ENCODE measurements at places on chromosomes 2 and 18.

DNA sequence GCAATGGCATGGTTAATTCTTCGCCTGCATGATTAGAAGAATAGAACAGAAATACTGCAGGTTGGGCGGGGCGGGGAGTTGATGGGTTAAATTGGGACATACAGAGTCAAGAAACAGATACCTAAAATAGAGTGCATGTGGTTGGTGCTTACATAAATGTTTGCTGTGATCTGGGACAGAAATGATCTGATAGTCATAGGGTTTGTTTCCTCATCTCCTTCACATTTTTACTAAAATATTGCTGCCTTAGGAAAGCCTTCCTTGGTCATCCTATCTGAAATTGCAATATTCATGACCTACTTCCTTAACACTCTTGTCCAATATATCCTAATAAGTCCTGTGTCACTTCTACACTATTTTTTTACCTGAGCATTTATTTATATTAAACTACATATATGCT lies 163.9 kb downstream of the TMEFF2 start:
- peak; percentile 16 for DNase-seq

- DNase-seq, result no peak
Observed at GRCh38 chr2:138881126-138881525, 100.9 kb upstream of the NXPH2 start.

GRCh38 chr2:69911985-69912563 lies 2.8 kb upstream of the MXD1 start:
- peak; percentile 79 for DNase-seq

DNA sequence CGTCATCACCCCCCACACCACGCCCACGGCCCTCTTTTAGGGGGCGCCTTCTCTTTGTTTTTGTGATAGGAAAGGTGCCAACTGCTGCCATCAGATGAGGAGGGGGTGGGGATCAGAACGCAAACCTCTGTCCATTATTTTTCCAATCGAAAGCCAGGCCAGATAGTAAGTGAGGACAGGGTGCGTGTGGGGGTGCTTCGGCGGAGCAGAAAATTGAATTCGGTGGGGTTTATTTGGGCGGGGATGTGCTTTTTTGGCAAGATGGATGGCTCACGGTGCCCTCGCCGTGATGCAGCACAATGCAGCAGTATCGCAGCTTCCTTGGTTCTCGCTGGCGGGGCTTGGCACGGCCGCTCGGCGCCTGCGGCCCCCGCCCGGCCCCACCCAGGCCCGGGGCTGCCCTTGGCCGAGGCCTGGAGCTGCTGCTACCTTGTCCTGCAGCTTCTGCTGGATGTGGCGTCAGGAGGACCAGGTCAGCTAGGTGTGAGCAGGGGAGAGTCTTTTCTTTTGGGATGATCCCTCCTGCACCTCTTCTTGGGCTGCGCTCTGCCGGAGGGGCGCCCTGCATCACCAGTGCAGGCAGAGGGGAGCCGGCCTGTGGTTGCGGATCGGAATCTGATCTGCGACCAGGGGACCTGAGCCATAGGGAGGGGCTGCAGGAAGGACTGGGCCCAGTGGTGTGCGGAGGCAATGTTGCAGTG lies 1.3 kb downstream of the SPTBN1 start:
- no peak for DNase-seq

DNA sequence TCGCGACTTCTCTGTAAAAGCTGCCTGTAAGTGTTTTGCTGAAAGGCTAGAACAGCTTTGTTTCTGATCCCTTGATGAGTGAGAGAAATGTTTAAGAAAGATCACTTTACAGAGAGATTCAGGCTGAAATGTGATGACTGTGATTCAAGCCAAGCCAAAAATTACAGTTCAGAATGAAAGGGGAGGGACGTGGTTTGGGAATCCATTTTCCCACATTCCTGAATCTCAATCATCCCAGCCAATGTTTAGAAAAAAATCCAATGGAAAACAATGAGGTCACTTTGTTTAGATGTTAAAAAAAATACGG lies 416.7 kb downstream of the ARHGAP15 start:
- DNase-seq, result no peak

GRCh38 chr18:63253428-63254372 lies 65.9 kb downstream of the BCL2 start:
- DNase-seq, result peak; percentile 72

GRCh38 chr18:6744816-6745455 lies 15.4 kb downstream of the ARHGAP28 start:
- no peak for DNase-seq

DNA sequence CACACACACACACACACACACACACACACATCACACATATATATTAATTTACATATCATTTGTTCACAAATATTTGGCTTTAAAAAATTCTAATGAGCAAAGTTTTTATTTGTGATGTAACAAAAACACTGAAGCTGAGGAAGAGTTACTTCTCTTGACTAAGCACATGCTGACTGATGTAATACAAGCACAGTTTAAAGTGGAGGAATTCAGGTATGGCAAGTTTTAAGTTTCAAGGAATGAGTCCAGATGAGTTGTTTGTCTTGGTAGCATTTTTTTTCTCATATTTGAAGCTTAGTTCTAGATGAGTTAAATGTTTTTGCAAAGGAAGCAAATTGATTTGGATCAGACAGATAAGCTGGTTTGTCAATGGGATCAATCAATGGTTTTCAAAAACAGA lies 20.2 kb upstream of the CALCRL start:
- no peak for DNase-seq

GRCh38 chr2:62222674-62223073 lies 26.8 kb downstream of the B3GNT2 start:
- DNase-seq, result no peak

DNA sequence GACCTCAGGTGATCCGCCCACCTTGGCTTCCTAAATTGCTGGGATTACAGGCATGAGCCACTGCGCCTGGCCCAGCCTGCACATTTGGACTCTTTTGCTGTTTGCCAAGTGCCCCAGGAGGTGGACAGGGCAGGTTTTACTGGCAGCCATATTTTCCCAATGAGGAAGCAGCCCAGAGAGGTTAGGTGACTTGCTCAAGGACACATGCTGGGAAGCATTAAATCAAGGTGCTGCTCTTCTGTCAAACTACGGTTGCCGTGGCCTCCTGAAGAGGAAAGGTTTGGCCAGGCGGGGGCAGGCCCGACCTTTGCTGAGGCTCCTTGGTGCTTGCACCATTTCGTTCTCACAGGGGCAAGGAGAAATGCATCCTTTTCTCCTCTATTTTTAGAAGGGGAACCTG lies 44.0 kb downstream of the DNMT3A start:
- no peak for DNase-seq

DNA sequence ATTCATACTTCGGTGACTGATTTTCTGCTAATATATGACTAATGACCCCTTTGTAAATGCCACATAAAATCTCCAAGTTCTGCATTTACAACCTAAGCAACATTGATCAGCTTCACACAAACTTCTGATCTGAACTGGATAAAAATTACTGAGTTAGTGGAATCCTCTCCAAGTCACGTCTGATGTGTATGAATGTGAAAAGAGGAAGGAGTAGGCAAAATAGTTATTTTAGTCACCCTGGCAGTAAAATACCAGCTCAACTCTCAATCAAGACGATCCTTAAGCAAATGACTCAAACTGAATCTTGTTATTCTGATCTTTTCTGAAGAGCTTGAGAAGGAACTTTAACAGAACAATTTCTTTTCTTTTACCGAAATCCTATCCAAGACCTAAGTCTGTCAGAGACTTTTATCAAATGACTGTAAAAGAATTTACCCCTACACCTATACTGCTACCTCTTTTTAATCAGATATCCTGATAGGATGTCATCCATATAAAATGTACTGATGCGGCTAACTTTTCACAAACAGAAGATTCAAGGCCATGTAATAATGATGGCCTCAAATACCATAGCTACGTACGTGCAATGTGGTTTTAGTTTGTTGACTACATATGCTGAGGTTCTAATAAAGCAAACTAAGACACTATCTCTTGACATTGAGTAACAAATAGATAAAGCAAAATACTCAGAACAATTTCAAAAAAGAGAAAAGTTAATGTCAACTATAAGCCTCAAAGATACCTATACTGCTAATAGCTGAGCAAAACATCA lies 23.7 kb downstream of the CUL3 start:
- peak; percentile 72 for DNase-seq

- peak; percentile 93 for DNase-seq
Observed at GRCh38 chr2:38610851-38611801, 8.4 kb upstream of the HNRNPLL start.

GRCh38 chr2:206190689-206191088 lies 31.0 kb downstream of the EEF1B2 start:
- no peak for DNase-seq

DNA sequence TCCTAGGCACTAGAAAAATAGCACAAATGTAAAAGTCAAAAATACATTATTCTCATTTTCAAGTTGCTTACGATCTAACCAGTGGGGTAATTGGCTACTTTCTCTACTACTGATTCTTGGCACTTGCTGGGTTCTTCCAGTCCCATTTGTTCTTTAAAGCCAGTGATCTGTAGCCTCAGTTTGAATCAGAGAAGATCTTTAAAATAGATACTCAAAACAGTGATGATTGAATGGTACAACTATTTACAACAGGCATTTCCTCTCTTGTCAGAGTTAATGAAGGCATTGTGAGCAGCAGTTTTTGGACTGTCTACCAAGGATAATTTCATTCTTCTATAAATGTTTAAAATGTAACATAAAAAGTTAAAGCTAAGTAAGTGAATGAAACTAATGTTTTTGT lies 128.3 kb upstream of the FSIP2 start:
- no peak for DNase-seq

- DNase-seq, result no peak
Observed at GRCh38 chr18:67411116-67411515, 105.4 kb downstream of the DSEL start.

- DNase-seq, result peak; percentile 26
Observed at GRCh38 chr2:207504513-207505170, 25.1 kb upstream of the CREB1 start.

DNA sequence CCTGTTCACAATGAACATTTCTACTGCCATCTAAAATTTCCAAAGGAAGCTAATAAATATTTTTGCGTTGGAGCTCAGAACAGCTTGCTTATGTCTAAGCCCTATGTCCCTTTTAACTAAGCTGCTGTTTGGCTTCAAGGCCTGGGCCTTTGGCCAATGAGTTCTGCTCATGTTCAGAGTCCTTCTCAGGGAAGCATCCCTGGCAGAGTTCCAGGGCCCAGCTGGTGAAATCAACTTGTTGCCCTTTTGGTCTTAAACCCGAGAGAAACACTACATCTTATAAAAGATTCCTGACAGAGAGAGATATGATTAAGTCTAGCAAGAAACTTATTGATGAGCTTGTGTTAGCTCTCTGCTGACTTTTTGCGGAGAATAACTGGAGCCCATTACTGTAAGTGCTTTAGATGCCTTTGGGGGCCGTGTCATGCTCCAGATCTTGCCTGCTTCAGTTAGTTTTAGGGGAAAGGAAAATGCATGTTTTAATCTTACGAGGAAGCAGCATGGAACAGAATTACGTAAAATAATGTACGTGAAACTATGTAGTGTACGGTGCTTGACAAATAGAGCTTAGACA lies 102.5 kb upstream of the NOSTRIN start:
- no peak for DNase-seq

DNA sequence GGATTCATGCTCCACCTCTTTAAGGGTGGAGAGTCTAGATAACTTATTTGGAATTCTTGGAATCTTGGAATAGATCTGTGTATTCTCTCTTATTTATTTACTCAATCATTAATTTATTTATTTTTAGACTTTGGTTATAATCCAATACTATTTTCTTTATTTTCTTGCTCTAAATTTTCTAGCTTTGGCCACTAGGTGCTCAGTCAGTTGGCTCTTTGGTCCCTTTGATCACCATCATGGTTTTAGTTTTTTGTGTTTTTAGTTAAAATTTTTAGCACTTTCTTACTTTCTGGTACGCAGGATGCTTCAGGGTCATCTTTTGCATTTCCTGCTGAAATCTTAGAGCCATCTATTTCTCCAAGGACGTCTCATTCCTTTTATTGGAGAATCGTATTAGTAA lies 5.2 kb upstream of the PLEK start:
- no peak for DNase-seq

DNA sequence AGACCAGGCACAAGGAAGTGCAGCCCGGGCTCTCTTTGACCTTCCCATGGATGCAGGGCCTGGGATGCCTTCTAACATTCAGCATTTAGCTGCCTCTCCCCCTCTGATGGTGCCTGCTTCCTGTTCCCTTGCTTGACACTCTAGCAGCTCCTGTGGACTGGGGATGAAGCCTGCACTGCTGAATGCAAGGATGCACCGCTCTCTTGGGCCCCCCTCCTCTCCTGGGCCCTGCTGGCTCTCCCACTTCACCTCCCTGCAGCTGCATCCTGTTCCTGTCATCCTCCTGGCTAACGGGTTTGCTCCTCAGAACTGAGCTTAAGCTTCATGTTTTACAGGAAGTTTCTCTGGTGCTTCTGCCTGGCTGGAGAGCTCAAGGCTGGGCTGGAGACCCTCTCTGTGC lies 254.1 kb downstream of the TSN start:
- no peak for DNase-seq

DNA sequence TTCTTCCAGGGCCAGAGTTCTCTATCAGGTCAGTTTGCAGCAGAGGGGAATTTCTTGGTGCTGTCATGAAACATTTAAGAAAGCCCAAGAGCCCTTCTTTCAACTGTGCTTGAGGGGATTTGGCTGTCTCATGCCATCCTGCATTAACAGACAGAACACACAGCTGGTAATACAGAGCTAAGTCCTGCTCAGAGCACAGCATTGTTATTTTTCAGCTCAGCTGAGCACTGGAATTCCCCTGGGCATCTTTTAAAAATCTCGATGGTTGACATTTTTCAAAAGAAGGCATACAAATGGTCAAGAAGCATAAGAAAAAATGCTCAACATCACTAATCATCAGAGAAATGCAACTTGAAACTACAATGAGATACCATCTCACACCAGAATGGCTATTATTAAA lies 14.9 kb upstream of the IL1R2 start:
- DNase-seq, result no peak

DNA sequence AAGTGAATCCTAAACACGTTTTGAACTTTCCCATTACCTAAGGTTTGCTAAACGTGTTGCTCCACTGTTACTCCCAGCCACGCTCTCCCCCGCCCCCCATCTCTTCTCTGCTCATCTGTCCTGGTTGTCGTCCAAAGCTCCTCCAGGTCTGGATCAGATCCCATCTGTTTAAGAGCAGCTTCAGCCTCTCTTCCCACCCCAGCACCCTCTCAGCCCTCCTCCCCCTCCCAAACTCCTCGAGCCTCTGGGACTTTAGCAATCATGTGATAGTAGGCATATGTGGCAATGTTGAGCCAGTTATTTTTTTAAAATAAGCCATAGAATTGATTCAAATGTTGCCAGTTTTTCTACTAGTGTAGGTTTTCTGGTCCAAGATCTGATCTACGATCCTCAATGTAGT lies 20.0 kb upstream of the LPIN1 start:
- DNase-seq, result no peak
